Stomach (tissue), 19 donors: ENCODE measurements at places on chromosomes 1 and 21.

- no peaks in the 10 kb centered on the region for H3K27me3 ChIP-seq
- no peak overlapping the region for H3K4me3 ChIP-seq
- peaks cover 5% of the 10 kb centered on the region for H3K4me1 ChIP-seq
- DNase-seq, result no peak
- H3K36me3 ChIP-seq, result no peaks in the 10 kb centered on the region
These were observed 115.5 kb downstream of the LRRC53 start for GRCh38 chr1:74396933-74397332.

GRCh38 chr1:4178501-4179113, 278.5 kb upstream of the C1orf174 start:
- H3K27ac ChIP-seq, result no peak overlapping the region
- H3K4me3 ChIP-seq, result no peak overlapping the region
- DNase-seq, result no peak
- H3K36me3 ChIP-seq, result no peaks in the 10 kb centered on the region

- peaks cover 17% of the 10 kb centered on the region for H3K4me1 ChIP-seq
- peaks cover 86% of the 10 kb centered on the region for H3K36me3 ChIP-seq
- no peaks in the 10 kb centered on the region for H3K27me3 ChIP-seq
These were observed 76.4 kb downstream of the TTC3 start for GRCh38 chr21:37149411-37149810.

GRCh38 chr1:174097426-174097825, 61.9 kb upstream of the RABGAP1L start:
- H3K27me3 ChIP-seq, result no peaks in the 10 kb centered on the region
- no peaks in the 10 kb centered on the region for H3K4me1 ChIP-seq
- no peaks in the 10 kb centered on the region for H3K36me3 ChIP-seq
- H3K27ac ChIP-seq, result no peak overlapping the region
- no peak for DNase-seq
- H3K4me3 ChIP-seq, result no peak overlapping the region

DNA sequence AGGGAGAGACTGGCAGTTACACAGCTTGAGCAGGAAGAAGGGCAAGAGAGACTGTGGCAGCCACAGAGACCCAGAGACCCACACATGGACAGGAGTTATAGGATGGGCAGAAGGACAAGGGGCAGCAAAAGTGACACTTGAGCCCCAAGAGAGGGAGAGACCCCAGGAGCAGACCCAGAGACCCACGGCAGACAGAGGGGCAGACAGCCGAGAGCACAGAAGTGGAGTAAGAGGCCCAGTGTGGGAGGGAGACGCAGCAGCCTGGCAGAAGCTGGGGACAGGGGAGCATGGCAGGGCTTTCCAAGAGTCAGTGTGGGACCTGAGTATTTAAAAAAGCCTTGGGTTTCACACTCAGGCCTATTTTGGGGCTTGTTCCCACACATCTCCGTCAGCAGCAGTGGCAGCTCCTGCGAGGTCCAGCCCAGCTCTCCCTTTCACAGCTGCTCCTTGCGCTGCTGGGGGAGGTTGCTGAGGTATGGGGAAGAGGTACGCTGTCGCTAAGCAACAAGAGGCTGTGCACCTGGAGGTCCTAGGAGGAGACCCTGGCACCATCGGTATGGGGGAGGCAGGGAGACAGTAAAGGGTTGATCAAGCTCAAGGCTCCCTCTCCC, 9.0 kb upstream of the MEF2D start:
- peak overlapping the region; percentile 99 for H3K27ac ChIP-seq
- H3K36me3 ChIP-seq, result no peaks in the 10 kb centered on the region
- H3K4me1 ChIP-seq, result peaks cover 30% of the 10 kb centered on the region
- no peak overlapping the region for H3K4me3 ChIP-seq
- no peaks in the 10 kb centered on the region for H3K27me3 ChIP-seq
- no peak for DNase-seq

DNA sequence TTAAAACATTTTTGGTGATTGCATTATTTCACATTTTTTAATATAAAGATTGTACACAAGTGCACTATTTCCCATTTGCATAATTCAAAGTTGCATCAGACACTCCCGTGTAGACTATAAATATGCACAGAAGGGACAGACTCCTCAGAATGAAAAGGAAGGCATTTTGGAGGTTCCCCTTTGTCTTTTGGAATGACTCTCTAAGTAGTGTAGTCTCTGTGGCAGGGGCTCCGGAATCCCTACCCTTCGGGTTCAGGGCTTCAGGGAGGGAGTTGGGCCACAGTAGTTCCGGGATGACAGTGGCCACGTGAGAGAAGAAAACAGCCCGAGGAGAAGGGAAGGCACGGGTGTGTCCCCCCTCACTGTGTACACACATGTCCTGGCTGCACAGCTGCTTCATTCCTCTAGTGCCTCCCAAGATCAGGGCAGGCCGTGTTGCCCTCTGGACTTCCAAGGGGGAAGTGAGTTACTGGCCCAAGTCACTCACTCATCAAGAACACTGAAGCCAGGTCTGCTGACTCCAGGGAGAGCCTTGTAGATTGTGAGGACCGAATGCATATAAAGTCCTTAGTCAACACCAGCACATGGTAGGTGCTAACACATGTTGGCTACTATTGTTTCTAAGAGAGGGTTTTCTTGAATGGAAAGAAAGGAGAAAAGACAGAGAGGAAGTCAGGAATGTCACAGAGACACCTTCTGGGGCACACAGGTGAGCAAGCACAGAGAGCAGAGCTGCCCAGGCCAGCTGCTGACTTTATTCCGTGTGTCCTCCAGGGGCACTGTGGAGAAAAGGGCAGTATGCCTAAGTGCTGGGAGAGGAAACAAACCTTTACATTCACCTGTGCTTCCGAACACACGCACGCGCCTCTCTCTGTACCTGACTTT, 39.8 kb downstream of the LHX4 start:
- peaks cover 22% of the 10 kb centered on the region for H3K36me3 ChIP-seq
- peaks cover 15% of the 10 kb centered on the region for H3K4me1 ChIP-seq
- H3K27me3 ChIP-seq, result no peaks in the 10 kb centered on the region

DNA sequence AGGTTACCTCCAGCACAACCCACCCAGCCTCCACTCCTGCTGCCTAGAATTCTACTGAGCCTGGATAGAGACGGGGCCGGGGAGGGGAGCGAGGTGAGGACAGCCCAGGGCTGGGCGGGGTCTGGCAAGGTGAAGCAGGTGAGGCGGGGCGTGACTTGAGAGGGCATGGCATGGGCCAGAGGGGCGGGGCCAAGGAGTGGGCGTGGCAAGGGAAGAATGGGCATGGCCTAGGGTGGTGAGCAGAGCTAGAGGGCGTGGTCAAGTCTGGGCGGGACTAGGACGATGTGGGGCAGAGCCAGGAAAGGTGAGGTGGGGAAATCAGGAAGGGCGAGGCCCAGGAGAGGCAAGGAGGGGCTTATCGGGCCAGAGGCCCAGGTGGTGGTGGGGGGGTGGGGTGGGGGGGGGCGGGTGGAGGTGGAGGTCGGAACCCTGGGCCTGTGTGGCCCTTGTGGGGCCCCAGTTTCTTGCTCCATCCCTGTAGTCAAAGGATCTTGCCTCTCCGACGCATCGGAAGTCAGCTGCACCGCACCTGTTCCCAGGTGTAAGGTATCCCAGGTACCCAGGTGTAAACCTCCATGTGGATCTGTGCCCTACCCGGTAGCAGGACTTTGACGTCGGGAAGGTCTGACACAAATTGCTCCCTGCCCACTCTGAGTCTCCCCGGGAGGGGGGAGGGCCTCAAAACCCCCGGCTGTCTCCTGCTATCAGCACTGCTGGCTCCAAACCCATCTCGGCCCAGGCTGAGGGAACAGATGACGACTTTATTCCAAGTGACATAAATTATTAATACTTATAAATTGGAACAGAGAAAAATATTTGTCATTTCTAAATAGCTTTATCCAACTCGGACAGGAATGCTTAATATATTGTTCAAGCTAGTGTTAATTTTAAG, 32.9 kb upstream of the UTS2 start:
- peaks cover 29% of the 10 kb centered on the region for H3K27me3 ChIP-seq
- H3K4me1 ChIP-seq, result no peaks in the 10 kb centered on the region
- peak; percentile 91 for DNase-seq
- no peak overlapping the region for H3K27ac ChIP-seq
- no peaks in the 10 kb centered on the region for H3K36me3 ChIP-seq
- H3K4me3 ChIP-seq, result no peak overlapping the region

DNA sequence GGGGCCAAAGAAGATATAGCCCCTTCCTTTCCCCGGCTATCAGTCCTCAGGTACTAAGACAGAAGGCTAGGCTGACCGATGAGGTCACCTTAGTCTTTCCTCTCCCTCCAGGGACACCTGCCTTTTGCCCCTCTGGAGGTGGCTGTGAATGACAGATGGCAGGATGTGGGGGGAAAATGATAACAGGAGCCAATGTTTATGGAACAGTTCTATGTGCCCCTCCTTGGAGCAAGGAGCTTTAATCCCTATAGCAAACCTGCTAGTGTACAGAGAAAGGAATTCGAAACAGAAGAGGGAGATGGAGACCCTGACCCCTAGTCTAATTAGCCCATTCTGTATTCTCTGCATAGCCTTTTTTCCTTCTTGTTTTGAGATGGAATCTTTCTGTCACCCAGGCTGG, 28.1 kb downstream of the SERINC2 start:
- no peaks in the 10 kb centered on the region for H3K27me3 ChIP-seq
- H3K36me3 ChIP-seq, result no peaks in the 10 kb centered on the region
- no peak for DNase-seq

DNA sequence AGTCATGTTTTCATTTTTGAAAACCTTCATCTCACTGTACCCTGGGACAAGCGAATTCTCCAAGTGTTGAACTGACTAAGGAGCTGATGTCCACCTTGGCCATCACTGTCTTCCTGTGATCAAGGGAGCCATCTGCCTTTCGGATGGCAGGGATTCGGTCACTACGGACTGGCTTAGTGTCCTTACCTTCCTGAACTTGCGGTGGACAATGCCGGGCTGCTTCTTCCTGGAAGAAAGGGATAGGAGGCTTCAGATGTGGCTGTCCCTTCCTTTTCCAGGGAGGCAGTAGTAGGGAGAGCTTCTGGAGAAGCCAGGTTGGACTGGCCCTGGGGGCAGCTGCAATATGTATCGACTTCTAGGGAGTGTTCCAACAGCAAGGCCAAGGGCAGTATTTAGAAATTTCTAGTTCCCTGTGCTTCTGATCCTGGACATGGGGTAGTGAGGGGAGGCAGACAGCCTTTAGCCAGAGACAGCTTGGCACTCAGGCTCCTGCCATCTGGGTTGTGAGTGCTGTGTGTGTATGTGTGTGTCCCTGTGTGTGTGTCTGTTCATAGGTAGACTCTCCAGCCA, 114.6 kb downstream of the IER5 start:
- no peaks in the 10 kb centered on the region for H3K36me3 ChIP-seq
- H3K4me1 ChIP-seq, result no peaks in the 10 kb centered on the region
- no peak overlapping the region for H3K27ac ChIP-seq
- no peaks in the 10 kb centered on the region for H3K27me3 ChIP-seq
- H3K4me3 ChIP-seq, result no peak overlapping the region

DNA sequence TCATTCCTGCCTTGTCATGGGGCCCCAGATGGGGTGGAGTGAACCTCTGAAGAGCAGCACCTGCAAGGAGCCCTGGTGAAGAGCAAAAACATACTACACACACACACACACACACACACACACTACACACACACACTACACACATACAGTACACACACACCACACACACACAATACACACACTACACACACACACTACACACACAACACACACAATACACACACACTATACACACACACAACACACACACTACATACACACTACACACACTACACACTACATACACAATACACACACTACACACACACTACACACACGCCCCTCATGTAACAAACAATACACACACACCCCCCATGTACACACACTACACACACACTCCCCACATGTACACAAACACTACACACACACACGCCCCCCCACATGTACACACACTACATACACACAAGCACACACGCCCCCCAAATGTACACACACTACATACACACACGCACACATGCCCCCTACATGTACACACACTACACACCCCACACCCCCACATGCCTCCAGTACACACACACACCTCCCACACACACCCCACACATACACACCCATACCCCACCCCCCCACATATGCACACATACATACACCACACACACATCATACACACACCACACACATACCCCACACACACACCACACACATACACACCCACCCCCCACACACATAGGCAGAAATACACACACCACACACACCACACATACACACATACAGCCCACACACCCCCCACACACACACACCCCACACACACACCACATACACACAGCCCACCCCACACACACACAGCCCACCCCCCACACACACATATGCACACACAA, 9.3 kb downstream of the SLC2A5 start:
- H3K4me1 ChIP-seq, result peaks cover 18% of the 10 kb centered on the region
- H3K27me3 ChIP-seq, result no peaks in the 10 kb centered on the region
- H3K36me3 ChIP-seq, result no peaks in the 10 kb centered on the region
- H3K27ac ChIP-seq, result no peak overlapping the region

DNA sequence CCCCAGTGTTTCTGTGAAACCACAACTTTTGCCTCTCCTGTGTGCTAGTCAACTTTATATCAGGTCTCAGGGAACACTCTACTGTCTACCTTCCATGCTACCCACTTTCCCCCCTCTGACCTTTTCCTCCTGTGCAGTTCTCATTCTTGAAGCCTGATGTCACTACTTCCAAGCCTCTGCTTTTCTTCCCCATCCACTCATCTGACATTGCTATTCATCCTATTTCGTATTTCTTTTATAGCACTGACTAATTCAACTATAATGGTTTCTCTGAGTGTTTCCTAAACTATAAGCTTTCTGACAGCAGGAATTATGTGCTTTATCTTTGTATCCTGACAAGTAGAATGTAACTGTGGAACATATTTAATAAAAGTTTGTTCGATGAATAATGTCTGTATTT, 18.2 kb upstream of the DPH5 start:
- no peak overlapping the region for H3K27ac ChIP-seq
- H3K27me3 ChIP-seq, result no peaks in the 10 kb centered on the region
- H3K4me1 ChIP-seq, result no peaks in the 10 kb centered on the region
- H3K36me3 ChIP-seq, result no peaks in the 10 kb centered on the region

DNA sequence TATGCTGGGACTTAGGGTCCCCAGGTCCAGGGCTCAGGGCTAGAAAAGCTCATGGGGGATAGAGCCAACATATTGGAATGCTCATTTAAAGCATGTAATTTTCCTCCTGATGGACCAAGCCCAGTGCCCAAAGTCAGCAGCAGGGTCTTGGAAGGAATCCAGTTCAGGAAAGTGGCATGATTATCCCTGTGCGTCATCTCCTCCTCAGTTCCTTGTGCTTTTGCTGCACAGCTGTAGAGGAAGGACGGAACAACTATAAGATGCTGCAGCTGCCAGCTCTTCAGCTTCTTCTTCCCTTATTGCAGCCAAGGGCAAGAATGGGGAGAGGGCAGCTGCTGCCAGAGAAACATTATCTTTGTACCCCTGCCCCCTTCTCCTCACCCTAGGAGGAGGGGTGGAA, 58.4 kb downstream of the OVGP1 start:
- H3K27me3 ChIP-seq, result no peaks in the 10 kb centered on the region
- H3K4me3 ChIP-seq, result no peak overlapping the region
- DNase-seq, result no peak
- H3K36me3 ChIP-seq, result no peaks in the 10 kb centered on the region
- no peaks in the 10 kb centered on the region for H3K4me1 ChIP-seq
- peak overlapping the region; percentile 1 for H3K27ac ChIP-seq

- no peak for DNase-seq
- no peak overlapping the region for H3K27ac ChIP-seq
These were observed 209.8 kb upstream of the PRMT6 start for GRCh38 chr1:106846656-106847055.
